Vagina (tissue), 2 donors: ENCODE measurements at places on chromosomes 16 and 17. TPM values are rescaled to one million over a fixed set of nuclear protein-coding genes. Genes with fewer than 3 reads are reported as not detected.

Gene CHAD
- not detected for total RNA-seq

Gene NPIPA5
- 5.9 TPM for total RNA-seq

Gene CCL17
- not detected for total RNA-seq

Gene LLGL2
- total RNA-seq: 44.9 TPM

Gene SLC6A2
- 9.6 TPM for total RNA-seq

Gene PABPN1L
- total RNA-seq: not detected
